ENCODE measurements at places on chromosomes 2 and 18.
A peak's percentile ranks its signal among the peaks of the same experiment; 100 is the strongest.

- DNase-seq: peak; percentile 68
These were observed 1.1 kb upstream of the CDH2 start for GRCh38 chr18:28177828-28178635.

- DNase-seq: peak; percentile 47
These were observed 73.9 kb downstream of the LBH start for GRCh38 chr2:30305235-30305634.

GRCh38 chr2:158015428-158016076 lies 86.1 kb upstream of the UPP2 start:
- no peak for DNase-seq

GRCh38 chr2:219496247-219496824 lies 2.4 kb upstream of the GMPPA start:
- DNase-seq: no peak

DNA sequence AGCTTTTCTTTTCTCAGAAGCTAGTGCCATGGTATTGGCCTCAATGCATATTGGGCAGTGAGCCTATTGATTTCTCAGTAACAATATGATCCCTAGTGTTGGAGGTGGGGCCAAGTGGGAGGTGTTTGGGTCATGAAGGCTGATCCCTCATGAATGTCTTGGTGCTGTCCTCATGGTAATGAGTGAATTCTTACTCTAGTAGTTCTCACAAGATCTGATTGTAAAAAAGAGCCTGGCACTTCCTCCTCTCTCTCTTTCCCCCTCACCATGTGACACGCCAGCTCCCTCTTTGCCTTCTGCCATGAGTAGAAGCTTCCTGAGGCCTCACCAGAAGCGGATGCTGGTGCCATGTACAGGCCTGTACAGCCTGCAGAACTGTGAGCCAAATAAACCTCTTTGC lies 12.8 kb upstream of the TBC1D8 start:
- DNase-seq: no peak

- peak; percentile 14 for DNase-seq
These were observed 433 bp downstream of the SH3RF3 start for GRCh38 chr2:109129356-109129920.

DNA sequence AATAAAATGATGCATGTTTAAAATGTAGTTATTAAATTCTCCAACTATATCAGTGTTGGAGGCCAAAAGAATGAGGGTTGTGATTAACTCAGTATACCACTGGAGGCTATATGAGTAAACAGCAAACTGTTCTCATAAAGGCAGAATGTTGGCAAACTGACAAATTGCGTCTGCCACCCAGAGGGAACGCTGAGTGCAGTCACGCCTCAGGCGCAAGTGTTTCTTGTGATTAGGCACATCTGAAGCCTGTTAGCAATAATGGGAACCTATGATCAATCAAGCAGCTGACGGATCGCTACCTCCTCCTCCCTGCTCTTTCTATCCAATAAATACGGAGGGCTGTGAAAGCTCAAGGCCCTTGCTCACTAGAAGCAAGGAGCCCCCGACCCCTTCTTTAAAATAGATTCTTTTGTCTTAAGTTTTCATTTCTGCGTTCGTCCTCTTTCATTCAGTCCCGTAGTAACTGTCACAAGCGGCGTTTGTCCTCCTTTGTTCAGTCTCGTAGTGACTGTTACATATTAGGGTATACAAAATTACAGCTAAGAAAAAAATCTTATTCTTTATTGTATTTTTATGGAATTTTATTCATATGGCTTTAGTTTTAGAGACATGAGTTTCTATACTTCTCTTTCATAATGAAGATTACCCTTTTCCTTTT lies 16.3 kb upstream of the RMND5A start:
- DNase-seq: peak; percentile 54

DNA sequence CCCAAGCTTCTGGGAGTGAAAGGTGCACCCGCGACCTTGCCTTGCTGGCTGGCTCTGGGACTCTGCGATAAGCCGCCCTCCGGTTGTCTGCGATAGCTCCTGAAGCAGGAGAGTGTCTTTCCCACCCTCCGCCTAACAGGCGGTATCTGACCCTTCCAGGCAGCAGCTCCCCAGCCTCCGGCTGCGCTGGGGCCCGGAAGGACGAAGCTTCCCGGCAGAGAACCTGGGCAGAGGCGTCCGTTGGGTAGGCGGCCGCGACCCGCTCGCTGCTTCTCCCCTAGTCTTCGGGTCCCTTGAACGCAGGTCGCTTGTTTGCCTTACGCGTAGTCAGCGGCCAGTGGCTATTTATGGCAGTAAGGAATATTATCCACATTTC lies 446 bp upstream of the RHBDD1 start:
- DNase-seq: no peak

DNA sequence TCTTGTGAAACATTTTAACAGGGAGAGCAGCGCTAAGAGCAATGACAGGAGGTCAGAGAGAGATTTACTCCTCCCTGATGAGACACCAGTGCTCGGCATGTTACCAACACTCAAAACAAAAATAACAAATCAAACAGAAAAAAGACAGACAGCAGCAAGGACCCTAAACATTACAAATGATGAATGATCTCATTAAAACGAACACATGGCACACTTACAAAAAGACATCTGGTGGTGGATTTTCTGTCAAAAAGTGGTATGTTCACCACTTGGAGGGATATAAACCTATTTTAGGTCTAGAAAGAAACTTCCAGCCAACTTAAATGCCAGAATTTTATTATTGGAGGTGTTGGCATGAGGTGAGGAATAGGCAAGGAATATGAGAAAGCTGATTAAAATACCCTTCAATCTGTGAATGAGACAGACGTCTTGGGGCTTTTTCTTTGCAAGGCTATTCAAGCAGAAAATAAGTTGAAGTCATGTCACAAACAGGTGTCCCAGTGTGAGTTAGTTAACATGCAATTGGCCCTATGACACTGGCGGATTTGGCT lies 112.8 kb downstream of the PRELID3A start:
- DNase-seq: peak; percentile 63

GRCh38 chr2:206937555-206937954 lies 1.8 kb upstream of the CPO start:
- DNase-seq: no peak

DNA sequence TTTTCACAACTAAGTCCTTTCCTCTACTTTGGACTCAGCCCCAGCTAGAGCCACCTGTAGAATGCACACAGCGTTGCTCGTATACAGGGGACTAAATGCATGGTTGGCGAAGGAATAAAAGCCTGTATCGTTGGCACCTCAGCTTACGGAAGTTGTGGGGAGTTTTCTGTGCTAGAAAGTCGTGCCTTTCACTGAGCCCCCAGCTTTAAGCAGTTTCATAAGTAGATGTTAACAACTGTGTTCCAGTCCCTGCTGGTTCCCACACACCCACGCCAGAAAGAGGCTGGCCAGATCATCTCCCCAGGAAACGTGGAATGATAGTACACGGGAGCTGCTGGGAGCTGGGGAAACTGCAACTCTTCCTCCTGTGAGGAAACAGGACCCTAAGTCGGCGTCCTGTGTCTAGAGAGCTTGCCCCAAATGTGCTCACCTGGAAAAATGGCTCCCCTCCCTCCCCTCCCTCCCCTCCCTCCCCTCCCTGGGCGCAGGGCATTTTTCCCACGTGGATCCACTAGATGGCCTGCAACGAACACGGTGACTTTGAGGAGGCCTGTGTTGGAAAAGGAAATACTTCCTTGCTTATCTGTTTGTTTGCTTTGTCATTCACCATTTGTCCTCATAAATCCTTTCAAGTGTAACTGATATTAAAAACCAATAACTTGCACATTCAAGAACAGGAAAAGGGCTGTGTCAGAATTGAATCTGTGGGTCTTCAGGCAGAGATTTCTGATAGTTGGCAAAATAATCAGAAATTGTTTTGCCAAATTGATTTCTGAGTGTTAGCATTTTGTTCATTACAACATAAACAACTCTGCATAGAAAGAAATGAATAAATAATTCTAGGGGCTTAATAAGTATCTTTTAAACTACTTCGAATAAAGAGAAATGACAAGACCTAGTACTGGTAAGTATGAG lies 43.9 kb upstream of the RFX8 start:
- peak; percentile 47 for DNase-seq

GRCh38 chr18:63109022-63109421 lies 210.5 kb downstream of the BCL2 start:
- DNase-seq: no peak
